ENCODE measurements at places on chromosomes 2 and 18.

GRCh38 chr2:160207804-160208654 is 8.0 kb upstream of the ITGB6 start:
- DNase-seq: no peak

DNA sequence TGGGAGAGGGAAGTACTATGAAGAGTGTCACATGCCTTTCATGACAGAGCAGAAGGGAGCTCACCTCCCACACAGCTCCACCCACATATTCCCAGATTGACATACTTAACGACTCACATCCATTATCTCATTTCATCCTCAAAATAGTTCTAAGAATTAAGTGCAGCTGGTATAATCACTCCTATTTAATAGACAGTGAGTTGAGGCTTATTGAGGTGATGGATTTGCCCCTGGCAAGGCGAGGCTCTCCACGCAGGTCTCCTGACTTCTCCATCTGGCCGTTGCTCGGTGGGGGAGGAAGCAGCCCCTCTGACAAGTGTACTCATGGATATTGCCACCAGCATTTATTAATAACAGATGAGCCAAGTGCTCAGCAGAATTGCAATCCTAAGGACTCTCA is 81.4 kb downstream of the TGOLN2 start:
- DNase-seq: no peak

DNA sequence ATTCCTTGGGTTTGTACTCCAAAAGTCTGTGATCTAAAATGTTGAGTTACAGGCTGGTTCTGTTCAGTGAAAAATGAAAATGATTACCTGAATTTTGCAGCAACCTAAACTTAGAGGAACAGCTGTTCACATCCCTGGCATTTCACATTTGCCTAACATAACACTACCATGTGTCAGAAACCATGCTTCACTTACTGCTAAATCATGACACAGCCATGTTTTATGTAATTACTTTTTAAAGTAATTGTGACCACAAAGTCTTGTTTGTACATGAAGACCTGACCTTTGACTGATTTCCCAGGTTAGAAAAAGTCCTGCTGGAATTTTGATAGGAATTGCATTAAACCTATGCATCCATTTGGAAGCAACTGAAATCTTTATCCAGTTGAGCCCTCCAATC is 79.1 kb downstream of the FAM168B start:
- DNase-seq: no peak

- no peak for DNase-seq
These were observed 2.1 kb downstream of the C2orf81 start for GRCh38 chr2:74419345-74419744.

- no peak for DNase-seq
These were observed 130.6 kb downstream of the CCDC85A start for GRCh38 chr2:56314371-56314770.

Data from activated T-helper 1 cell treated with anti-CD3 and anti-CD28 coated beads, Interleukin-2, amount 50 U/mL, for 16 hours (primary cell).